ENCODE measurements at places on chromosomes 7 and 10. TPM values are rescaled to one million over a fixed set of nuclear protein-coding genes. Genes with fewer than 3 reads are reported as not detected.

EPDR1 gene
- total RNA-seq, result 35.6 TPM

TMEM273 gene
- 74.4 TPM for total RNA-seq

NEBL gene
- total RNA-seq, result 17.4 TPM

NUP205 gene
- total RNA-seq, result 37.5 TPM

LYZL1 gene
- not detected for total RNA-seq

NME8 gene
- not detected for total RNA-seq

C10orf88 gene
- 5.1 TPM for total RNA-seq

ANKRD7 gene
- not detected for total RNA-seq

AGR3 gene
- total RNA-seq, result not detected
